ENCODE measurements at places on chromosomes 3 and 15. TPM values are rescaled to one million over a fixed set of nuclear protein-coding genes. Genes with fewer than 3 reads are reported as not detected.

The GOLGA6A gene
- total RNA-seq, result 0.08 TPM

The DMXL2 gene
- total RNA-seq, result 3.3 TPM

The SPTBN5 gene
- 0.22 TPM for total RNA-seq

DNA sequence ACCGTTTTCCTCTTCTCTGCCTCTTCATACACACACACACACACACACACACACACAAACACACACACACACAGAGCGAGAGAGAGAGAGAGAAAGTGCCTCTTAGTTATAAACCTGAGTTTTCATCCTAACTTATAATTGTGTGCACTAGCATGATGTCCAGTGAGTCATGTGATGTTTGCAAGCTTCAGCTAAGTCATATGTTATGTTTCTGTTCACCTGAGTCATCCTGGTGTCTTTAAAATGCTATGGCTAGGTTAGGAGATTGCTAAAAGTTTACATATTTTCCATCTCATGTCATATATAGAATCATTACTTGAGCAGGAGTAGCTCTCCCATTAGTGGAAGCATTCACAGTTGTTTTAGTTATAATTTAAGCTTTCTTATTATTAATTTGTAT, 155.8 kb downstream of the EPHA6 start:
- no peak overlapping the region for H3K27ac ChIP-seq
- no peaks in the 10 kb centered on the region for H3K4me1 ChIP-seq
- DNase-seq, result no peak
- no peaks in the 10 kb centered on the region for H3K27me3 ChIP-seq
- H3K36me3 ChIP-seq, result no peaks in the 10 kb centered on the region

DNA sequence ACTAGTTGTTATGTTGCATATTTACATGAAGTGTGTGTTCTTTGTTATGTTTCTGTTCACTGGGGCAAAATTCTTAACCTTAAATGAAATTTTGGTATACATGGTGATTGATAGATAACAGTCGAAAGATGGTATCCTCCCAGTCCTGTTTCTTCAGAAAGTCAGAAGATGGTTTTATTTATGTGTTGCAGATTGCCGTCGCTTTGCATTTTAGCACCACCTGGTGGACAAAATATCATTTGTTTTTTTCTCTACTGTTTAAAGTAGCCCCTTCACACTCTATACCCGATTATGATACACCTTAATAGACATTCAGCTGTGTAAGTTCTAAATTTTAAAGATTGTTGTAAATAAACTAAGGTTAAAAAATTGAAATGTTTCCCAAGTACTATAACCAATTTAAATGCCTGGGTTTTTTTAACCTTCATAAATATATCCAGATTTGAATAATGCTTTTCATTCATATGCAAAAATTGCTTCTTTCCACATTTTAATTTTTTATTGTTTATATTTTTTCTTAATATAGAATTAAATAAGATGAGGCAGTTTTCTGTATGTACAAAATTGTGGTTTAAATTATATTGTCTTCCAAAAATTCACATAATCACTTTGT, 152.2 kb downstream of the ALCAM start:
- DNase-seq, result no peak
- no peaks in the 10 kb centered on the region for H3K4me1 ChIP-seq
- no peak overlapping the region for H3K4me3 ChIP-seq
- no peaks in the 10 kb centered on the region for H3K36me3 ChIP-seq
- no peak overlapping the region for H3K27ac ChIP-seq

GRCh38 chr15:74443100-74443909, 9.5 kb upstream of the SEMA7A start:
- no peak overlapping the region for H3K4me3 ChIP-seq
- H3K27ac ChIP-seq, result no peak overlapping the region
- DNase-seq, result no peak
- no peaks in the 10 kb centered on the region for H3K27me3 ChIP-seq
- H3K4me1 ChIP-seq, result peaks cover 9% of the 10 kb centered on the region
- peaks cover 6% of the 10 kb centered on the region for H3K36me3 ChIP-seq

- no peak for DNase-seq
- H3K36me3 ChIP-seq, result no peaks in the 10 kb centered on the region
- H3K4me3 ChIP-seq, result no peak overlapping the region
- H3K27ac ChIP-seq, result no peak overlapping the region
- no peaks in the 10 kb centered on the region for H3K27me3 ChIP-seq
Observed at GRCh38 chr3:115040673-115041286, 106.3 kb downstream of the ZBTB20 start.
